ENCODE measurements at places on chromosomes 1 and 21.

- no peaks in the 10 kb centered on the region for H3K36me3 ChIP-seq
- H3K27me3 ChIP-seq = peaks cover 2% of the 10 kb centered on the region
- no peaks in the 10 kb centered on the region for H3K4me1 ChIP-seq
- H3K4me3 ChIP-seq = no peak overlapping the region
- DNase-seq = no peak
These were observed 11.9 kb downstream of the ALPL start for GRCh38 chr1:21520899-21521716.

DNA sequence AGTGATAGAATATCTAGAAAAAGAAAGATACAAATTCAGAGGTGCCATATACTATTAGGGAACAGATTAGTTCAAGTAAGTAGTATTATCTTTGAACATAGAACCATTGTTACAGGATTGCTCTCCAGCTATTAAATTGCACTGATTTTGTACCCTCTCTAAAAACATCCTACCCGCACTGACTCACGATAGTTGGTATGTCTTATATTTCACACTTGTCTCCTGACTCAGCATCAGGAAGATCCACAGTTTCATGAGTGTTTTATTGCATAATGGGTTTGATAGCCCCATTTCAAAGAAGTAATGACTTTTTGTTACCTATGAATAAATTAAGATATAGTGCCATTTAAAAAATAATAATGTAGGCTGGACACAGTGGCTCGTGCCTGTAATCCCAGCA, 6.0 kb downstream of the TATDN3 start:
- no peaks in the 10 kb centered on the region for H3K27me3 ChIP-seq
- H3K36me3 ChIP-seq = peaks cover 46% of the 10 kb centered on the region
- peaks cover 13% of the 10 kb centered on the region for H3K4me1 ChIP-seq
- H3K4me3 ChIP-seq = no peak overlapping the region
- H3K27ac ChIP-seq = no peak overlapping the region

DNA sequence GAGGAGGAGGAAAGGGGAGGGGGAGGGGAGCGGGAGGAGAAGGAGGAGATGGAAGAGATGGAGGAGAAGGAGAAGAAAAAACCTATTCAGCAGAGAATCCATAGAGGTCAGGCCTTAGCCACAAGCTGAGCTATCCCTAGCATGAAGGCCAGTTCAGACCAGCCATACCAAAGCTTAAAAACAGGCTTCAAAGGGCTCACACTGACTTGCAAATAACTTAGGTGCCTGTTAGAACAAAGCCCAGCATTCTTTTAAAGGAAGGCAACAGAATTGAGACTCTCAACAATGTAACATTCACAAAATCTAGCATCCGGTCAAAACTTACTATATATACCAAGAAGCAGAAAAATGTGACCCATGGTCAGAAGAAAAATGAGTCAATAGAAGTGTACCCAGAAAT, 43.6 kb upstream of the IFFO2 start:
- no peak for DNase-seq
- no peak overlapping the region for H3K27ac ChIP-seq
- no peak overlapping the region for H3K4me3 ChIP-seq
- H3K27me3 ChIP-seq = no peaks in the 10 kb centered on the region
- peaks cover 31% of the 10 kb centered on the region for H3K4me1 ChIP-seq

- no peak overlapping the region for H3K27ac ChIP-seq
- H3K36me3 ChIP-seq = no peaks in the 10 kb centered on the region
- no peak overlapping the region for H3K4me3 ChIP-seq
- H3K27me3 ChIP-seq = peaks cover 21% of the 10 kb centered on the region
These were observed 8.8 kb upstream of the ATG4C start for GRCh38 chr1:62774971-62775595.

- DNase-seq = no peak
- H3K4me1 ChIP-seq = no peaks in the 10 kb centered on the region
- peaks cover 13% of the 10 kb centered on the region for H3K27me3 ChIP-seq
- no peaks in the 10 kb centered on the region for H3K36me3 ChIP-seq
- no peak overlapping the region for H3K4me3 ChIP-seq
These were observed 61.4 kb upstream of the ST6GALNAC3 start for GRCh38 chr1:76013206-76013581.
